ENCODE measurements at places on chromosomes 12 and 14. TPM values are rescaled to one million over a fixed set of nuclear protein-coding genes. Genes with fewer than 3 reads are reported as not detected.

LACRT gene
- not detected for total RNA-seq

CD163 gene
- not detected for total RNA-seq

GRCh38 chr12:6822426-6823135 lies 960 bp downstream of the GPR162 start:
- peaks cover 51% of the 10 kb centered on the region for H3K27me3 ChIP-seq
- no peak overlapping the region for H3K27ac ChIP-seq
- peaks cover 21% of the 10 kb centered on the region for H3K4me1 ChIP-seq
- DNase-seq: no peak
- H3K4me3 ChIP-seq: no peak overlapping the region

DNA sequence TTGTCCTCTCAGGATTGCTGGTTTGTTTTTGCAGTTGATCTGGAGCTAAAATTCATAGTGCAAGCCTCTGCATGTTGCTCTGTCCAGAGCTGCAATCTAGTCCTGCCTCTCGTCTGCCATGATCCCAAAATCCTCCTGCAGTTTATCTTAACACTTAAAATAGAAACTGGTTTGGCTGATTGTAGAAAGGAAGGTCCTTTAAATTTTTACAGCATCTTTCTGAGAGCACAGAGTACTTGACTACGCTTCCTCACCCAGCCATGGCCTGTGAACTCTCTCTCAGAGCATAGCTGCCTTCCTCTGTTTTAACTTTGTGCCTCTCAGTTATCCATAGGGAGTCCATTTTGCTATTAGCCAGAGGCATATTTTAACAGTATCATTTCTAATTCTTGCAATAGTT lies 877.1 kb downstream of the C12orf50 start:
- no peak overlapping the region for H3K27ac ChIP-seq
- no peak for DNase-seq
- no peaks in the 10 kb centered on the region for H3K27me3 ChIP-seq
- no peak overlapping the region for H3K4me3 ChIP-seq
- H3K4me1 ChIP-seq: no peaks in the 10 kb centered on the region

DNA sequence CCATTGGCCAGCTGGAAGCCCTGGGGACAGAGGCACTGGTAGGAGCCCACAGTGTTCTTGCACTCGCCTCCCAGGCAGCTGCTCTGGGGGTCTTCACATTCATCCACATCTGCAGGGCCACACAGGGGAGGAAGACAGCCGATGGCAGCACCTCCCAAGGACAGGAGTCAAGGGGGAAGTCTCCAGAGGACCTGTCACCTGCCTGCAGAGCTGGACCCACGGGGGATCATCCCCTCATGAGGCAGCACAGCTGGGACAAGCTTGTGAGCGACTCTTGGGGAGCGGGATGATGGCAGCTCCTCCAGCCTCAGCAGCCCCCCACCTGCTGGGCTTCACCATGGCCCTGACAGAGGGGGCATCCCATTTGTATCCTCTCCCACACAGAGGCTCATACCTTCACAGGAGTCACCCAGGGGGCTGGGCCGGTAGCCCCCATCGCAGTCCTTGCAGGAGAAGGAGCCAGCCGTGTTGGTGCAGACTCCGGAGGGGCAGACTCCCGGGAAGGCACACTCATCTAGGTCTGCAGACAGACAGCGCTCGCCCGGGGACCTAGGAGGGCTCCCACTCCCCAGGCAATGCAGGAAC lies 15.4 kb downstream of the ISCA2 start:
- H3K4me1 ChIP-seq: peaks cover 1% of the 10 kb centered on the region
- H3K36me3 ChIP-seq: no peaks in the 10 kb centered on the region
- no peak overlapping the region for H3K27ac ChIP-seq
- no peak for DNase-seq
